ENCODE measurements at places on chromosomes 13 and 19.

DNA sequence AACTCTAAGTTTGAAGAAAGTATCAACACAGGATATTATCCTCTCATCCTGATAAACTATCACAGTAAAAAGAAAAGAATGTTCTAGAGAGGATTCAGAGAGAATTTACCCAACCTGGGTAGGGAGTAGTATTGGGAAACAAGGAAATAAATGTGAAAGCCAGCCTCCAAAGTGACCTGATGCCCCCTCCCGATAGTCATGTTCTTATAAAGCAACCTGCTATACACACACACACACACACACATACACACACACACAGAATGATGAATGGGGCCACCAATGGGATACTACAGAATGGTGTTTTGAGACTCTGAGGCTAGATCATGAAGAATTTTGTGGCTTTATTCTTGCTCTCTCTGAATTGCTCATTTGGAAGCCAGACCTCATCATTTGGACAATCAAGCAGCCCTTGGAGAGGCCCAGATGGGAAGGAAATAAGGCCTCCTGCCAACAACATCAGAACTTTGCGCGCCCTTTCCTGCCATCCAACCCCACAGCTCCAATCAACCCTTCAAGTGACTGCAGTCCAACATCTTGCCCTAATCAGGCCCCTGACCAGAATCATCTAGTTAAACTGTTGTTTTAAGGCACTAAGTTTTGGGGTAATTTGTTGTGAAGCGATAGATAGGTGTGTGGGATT is 807.9 kb upstream of the ARGLU1 start:
- peak; percentile 9 for DNase-seq

DNA sequence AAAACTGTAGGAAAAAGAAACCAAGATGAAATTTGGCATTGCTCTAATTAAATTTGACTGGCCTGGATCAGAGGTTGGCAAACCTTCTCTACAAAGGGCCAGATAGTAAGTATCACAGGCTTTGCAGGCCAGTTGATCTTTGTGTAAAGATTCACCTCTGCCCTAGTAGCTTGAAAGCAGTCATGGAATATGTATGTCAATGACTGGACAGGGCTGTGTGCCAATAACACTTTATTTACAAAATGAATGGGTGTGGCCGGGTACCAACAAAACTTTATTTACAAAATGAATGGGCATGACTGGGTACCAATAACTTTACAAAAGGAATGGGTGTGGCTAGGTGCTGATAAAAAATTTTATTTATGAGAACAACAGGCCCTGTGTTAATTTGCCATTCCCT is 20.0 kb downstream of the SIN3B start:
- DNase-seq = no peak

DNA sequence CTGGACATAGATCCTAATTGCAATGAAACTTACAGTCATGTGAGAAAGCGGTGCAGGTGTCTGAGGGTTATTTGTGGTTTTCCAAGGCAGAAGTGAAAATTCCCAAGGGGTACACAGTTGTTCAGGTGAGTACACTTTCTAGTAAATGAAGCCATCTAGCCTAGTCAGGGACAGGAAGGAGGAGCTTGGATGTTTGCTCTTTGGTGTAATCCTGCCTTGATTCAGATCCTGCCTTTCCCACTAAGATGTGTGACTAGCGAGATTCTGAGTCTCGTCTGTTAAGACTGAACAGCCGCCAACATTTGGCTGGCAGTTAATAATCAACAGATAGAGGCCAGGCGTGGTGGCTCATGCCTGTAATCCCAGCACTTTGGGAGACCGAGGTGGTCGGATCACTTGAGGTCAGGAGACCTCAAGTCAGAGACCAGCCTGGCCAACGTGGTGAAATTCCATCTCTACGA is 2.5 kb downstream of the RPS9 start:
- no peak for DNase-seq

- DNase-seq = no peak
Measured at GRCh38 chr13:22074403-22074802, 403.5 kb downstream of the FGF9 start.

DNA sequence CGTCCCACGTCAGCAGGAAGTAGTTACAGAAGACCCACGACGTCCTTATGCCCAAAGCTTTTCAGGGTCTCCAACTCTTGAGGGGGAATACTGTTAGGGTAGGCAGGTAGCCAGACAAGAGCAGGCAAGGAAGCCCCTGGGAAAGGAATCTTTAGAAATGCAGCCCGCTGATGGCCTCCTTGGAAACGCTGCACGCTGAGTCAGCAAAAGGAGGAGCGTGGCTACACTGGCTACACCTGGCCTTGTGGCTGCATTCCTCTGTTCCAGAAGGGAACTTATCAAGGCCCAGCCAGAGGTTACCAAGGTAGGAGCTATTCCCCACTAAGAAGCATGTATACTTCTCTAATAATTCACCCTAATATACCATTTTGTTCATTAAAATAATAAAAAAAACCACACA is 2.0 kb downstream of the ERVV-1 start:
- DNase-seq = no peak

DNA sequence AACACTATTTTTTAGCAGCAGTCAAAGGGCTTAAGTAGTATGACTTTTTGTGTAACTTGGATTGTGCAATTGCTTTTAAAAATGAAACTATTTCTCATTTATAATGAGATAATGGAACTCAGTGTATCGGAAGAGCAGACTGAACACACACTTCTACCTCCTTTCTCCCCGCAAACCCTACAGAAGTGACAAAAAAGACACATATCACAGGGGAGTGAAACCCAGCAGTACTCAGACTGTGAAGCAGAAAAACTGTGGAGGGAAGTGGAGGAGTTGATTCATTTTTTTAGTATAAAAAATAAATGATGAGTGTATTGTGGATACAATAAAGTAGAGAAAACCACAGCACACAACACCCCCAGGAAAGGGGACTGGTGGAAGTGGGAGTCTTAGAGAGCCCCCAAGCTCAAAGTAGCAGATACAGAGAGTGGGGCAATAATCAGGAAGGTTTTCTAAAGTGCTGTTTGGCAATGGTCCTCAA is 9.7 kb downstream of the LPAR6 start:
- DNase-seq = no peak

DNA sequence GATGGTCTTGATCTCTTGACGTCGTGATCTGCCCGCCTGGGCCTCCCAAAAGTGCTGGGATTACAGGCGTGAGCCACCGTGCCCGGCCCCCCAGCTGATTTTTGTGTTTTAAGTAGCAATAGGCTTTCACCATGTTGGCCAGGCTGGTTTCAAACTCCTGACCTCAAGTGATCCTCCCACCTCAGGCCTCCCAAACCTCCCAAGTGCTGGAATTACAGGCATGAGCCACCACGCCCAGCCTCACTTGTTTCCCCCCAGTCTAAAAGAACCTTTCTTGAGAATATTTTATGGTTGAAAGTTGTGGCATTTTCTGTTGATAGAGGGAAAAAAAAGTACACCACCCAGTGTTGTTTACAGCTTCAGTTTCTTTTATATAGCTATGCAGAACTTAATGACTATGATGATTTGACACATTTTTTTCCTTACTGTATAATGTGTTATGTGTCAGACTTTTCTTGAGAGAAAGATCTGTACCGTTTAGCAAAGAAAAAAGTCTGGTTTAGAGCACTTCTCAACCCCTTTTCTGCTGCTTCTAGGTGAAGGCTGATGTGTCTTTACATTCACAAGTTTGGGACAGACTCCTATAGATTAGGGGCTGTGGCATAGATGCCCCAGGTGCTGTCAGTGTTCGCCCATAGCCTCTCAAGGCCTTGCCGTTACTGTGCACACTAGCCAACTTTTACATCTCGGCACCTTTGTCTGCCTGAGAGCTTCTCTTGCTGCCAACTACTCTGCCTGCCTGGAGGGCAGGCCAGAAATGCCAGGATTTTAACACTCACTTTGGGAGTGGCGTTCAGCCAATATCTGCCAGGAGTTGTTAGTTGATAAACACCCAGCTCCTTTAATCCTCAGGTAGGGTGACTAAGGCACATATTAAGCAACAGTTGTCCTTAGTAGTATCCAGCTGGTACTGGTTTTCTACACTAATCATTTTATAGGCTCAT is 33.0 kb downstream of the KCTD4 start:
- DNase-seq = no peak

- no peak for DNase-seq
Measured at GRCh38 chr13:62093984-62094780, 678.5 kb upstream of the PCDH20 start.

- no peak for DNase-seq
Measured at GRCh38 chr19:7641290-7642276, 4.7 kb downstream of the STXBP2 start.

DNA sequence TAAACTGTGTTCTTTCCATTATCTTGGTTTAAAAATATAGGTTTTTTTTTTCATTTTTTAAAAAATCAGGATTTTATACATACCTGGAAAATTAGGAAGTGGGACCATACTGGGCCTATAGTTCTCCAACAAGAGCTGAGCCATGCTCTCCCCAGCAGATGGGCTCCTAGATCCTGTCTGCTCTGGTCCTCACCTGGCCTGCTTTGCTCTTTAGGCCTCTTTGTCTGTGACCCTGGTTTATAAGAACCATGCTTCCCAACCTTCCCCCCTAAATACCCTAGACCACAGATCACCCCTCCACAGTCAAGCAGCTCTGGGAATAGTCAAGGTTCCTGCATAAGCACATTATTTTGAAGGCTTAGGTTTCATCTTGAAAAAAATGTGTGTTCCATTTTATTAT is 185.0 kb upstream of the TSHZ3 start:
- DNase-seq = no peak

DNA sequence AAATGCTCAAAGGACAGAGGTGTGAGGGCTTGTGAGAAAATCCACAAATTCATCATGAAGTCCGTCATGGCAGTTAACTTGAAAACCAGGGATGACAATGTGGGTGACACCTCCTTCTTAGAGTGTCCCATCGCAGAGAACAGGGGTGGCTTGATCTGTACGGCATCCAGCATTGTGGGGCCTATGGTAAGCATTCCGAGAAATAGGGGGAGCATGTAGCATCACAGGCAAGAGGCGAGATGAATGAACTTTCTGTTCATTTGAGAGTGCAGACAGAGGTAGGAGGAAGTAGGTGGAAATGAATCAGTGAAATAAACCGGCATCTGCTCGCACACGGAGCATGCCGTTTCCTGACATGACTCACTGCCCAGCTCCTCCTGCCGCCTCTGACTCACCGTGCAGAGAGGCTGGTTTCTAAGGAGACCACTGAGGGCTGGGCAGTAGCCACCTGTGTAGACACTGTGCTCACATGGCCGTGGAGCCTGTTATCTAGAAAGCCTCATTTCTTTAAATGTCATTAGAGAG is 339.0 kb downstream of the RFC3 start:
- DNase-seq = peak; percentile 96

- no peak for DNase-seq
Measured at GRCh38 chr13:77810878-77811277, 107.8 kb downstream of the EDNRB start.

DNA sequence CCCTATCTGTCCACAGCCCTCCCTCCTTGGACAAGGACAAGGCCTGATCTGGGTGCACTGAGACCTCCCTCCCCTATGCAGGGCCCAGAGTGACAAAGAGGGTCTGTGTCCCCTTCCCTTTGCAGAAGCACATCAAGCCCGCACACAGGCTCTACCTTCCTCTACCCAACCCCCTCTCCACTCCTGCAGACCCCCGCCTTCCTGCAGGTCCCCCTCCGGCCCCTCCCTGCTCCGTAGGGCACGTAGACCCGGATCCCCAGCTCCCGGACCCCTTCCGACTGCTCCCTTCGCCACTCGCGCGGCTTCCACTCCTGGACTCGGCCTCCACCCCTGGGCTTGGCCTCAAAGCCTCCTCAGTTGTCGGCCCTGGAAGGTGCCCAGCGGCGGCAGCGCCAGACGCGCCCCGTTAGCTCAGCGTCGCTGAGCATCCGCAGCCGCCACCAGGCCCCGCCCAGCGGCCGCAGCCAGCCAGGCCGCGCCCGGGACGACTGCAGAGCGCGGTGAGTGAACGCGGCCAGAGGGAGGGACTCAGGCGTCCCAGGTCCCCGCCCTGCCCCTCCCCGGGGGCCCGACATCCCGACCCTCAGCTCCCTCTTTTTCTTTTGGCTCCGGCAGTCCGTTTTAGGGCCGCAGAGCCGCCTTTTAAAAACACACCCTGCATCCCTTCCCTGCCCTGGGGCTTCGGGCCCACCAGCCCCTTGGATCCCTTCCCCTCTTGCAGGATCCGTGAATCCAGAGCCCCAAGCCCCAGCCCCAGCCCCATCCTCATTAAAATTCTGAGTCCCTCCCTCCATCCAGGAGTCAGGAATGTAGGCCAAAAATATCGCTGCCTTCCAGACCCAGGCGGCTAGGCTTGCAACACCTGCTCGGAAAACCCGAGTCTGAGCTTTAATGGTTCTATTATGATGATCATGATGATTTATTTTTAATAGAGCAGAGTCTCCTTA is 1.5 kb upstream of the MYADM start:
- DNase-seq = peak; percentile 72

GRCh38 chr19:49149652-49150105 is 5.5 kb downstream of the HRC start:
- DNase-seq = peak; percentile 88

DNA sequence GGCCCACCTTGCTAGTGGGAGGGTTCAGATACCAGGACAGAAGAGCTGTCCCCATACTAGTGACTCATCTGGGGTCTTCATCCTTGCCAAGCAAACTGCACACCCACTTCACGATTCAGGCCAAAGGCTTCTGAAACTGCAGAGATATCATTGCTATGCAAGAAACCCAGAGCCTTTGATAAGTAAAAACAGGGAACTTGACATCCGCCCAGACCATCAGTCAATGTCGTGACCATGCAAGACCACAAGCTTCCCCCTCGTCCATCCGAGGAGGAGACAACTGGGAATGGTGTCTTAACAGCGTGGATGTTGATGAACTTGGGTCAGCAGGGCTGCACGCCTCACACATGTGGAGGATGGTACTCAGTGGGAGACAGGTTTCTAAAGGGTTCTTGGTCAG is 58.0 kb downstream of the ABCC4 start:
- no peak for DNase-seq

DNA sequence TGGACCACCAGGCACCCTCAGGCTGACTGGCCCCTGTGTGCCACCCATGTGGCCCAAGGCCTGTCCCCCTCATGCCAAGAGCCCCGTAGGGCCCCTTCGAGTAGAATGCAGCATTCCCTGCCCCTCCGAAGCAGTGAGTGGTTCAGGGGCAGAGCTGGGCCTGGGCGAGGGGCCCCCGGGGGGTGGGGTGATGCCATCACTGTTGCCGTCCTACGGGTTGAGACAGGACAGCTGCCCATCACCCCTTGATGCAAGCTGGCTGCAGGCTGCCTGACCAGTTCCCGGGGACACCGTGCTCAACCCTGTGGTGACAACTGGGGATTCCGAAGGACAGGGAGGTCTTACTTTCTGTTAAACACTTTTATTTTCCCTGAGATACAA is 4.7 kb downstream of the SBNO2 start:
- DNase-seq = no peak

- no peak for DNase-seq
Measured at GRCh38 chr13:77946522-77946921, 27.9 kb upstream of the EDNRB start.

- DNase-seq = no peak
Measured at GRCh38 chr19:7355151-7355820, 6.5 kb downstream of the ARHGEF18 start.

Data from astrocyte of the spinal cord (primary cell).